ENCODE measurements at places on chromosomes 7 and 10.

- no peak for DNase-seq
Observed at GRCh38 chr7:17477182-17477581, 178.7 kb downstream of the AHR start.

DNA sequence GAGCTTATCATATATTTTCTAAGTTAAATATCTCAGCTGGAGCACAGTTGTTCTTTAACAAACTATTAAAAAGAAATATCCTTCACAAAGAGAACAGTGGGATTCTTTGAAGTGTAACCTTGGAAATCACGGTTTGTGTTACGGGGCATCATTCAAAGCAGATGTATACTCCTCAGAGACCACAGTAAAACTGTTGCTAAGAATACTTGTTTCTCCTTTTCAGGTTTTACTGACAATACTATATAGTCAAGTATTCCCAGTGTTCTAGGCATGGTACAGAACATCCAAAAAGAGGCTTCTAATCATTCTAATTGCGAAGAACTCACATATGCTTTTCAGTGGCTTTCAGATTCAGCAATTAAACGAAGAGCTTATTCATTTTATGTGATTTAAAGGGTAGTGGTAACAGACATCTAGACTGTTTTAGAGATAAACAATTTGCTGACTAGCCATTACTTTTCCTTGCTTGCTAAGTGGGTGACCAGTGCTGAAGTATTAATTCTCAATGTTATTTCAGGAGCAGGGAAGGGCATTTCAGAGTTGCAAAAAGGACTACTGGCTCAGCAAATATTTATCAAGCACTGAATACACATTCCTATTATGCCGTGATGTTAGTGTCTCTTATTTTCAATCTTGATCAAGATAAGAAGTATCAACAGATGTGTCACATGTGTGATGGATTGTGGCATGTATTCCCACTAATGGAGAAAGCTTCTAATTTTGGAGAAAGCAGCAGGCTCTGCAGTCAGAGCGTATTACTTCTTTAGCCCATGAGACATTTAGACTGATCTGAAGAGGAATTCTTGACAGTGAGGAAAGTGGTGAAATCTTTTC is 236.8 kb downstream of the RNLS start:
- no peak for DNase-seq

DNA sequence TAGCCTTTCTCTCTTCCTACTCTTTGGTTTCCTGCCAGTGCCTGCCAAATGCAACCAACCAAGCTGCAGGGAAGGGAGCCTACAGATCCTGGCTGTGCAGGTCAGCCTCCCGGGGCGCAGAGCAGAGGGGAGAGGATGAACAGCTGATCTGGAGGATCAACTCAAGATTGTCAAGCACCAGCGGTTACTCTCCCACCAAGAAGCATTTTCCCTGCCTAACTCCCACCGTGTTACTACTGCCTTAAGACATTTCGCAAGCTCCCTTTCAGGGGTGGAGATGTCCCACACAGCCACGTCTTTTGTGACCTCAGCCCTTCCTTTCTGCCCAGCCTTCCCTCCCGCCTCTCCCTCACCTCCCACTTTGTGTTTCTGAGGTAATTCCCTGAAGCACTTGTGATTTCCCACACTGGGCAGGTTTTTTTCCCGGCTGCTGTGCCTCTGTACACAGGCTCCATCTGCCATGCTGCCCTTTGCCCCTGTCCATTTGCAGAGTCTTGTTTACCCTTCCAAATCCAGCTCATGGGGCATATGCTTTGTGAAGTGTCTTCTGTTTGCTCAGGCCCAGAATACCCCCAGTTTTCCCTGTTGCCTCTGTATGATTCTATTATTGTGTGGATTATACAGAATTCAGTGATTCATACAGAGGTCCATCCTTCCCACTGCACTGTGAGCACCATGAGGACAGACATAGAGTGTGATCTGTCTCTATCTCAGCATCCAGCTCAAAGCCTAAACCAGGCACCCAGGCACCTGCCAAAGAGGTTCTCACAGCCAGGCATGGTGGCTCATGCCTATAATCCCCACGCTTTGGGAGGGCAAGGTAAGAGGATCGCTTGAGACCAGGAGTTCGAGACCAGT is 40.9 kb upstream of the PAPSS2 start:
- DNase-seq: no peak

DNA sequence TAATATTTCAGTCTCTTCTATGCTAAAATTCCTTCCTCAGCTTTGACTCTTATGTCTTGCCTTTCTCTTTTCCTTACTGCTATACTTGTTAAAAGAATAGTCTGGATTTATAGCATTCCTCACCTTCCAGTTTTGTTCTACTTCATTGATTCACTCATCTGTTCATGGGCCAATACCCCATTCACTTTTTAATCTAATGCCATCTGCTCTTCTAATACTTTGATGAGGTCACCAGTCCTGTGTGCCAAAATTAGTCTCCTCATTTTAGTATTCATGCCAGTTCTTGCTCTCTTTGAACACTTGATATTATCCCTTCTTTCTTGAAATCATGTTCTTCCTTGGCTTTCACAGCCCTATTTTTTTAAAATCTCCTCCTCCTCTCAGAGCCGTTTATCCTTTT is 19.3 kb downstream of the STK17A start:
- DNase-seq: no peak

- DNase-seq: no peak
Observed at GRCh38 chr7:117950601-117951260, 77.5 kb upstream of the CTTNBP2 start.

All from dorsolateral prefrontal cortex (tissue), 122 donors.